ENCODE measurements at places on chromosomes 1 and 21.

- DNase-seq: no peak
These were observed 40.2 kb downstream of the RGS2 start for GRCh38 chr1:192849011-192849410.

- no peak for DNase-seq
These were observed 14.6 kb downstream of the FAM151A start for GRCh38 chr1:54608566-54609230.

DNA sequence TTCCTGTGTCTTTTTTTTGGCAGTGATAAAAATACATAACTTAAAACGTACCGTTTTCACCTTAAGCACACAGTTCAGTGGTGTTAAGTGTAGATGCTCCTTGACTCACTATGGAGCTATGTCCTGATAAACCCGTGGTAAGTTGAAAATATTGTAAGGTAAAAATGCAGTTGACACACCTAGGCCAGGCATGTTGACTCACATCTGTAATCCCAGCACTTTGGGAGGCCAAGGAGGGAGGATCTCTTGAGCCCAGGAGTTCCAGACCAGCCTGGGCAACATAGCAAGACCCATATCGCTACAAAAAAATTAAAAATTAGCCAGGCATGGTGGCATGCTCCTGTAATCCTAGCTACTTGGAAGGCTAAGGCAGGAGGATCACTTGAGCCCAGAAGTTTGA lies 73.6 kb upstream of the COG2 start:
- no peak for DNase-seq

DNA sequence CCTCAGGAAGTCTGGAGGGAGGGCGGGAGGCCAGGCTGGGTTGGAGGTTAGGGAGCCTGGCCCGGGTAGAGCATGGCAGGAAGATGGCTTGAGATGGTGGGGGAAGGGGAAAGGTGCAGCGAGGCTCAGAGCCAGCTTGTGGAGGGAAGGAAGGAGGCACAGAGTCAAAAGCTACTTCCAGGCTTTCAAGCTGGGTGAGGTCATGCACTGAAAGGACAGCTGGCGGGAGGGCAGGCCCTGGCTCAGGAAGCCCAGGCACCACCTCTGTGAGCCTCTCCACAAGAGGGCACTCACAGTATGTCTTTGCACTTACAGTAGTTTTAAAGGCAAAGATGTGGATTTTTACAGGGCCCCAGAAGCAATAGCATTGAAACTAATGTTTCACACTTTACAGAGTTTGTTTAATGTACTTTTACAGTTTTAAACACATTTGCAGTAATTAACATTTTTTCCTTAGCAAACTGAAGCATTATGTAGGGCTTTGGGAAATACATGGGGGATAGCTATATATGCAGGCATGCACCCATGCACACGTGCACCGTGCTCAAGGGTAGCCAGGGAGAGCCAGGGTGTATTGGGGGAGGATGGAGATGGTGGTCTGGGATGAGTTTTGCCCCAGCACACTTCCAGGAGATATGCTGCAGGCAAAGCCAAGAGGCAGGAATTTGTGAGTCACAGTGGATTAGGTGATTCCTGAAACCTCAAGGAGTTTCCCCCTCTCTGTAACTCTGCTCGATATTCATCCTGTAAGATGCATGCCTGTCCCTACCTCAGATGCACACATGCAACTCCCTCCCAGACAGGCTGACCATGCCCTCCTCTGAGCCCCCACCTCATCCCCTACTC lies 6.1 kb upstream of the ADAM15 start:
- DNase-seq: peak; percentile 88

DNA sequence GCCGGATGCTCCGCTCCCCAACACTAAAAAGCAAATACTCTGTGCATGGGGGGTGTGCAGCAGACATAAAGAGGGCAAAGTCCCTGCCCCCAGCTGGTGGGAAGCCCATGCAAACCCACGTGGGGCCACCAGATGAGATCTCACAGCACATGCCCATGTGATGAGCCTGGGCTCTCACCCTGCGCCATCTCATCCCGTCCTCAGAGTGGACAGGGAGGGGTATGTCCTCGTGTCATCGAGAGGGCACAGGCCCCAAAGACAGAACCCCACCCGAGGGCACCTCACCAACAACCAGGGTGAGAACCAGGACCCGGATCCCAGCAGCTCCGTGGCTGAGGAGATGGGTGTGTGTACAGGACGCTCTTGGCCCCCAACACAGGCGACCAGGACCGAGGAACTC lies 25.1 kb upstream of the ARHGEF16 start:
- DNase-seq: no peak

DNA sequence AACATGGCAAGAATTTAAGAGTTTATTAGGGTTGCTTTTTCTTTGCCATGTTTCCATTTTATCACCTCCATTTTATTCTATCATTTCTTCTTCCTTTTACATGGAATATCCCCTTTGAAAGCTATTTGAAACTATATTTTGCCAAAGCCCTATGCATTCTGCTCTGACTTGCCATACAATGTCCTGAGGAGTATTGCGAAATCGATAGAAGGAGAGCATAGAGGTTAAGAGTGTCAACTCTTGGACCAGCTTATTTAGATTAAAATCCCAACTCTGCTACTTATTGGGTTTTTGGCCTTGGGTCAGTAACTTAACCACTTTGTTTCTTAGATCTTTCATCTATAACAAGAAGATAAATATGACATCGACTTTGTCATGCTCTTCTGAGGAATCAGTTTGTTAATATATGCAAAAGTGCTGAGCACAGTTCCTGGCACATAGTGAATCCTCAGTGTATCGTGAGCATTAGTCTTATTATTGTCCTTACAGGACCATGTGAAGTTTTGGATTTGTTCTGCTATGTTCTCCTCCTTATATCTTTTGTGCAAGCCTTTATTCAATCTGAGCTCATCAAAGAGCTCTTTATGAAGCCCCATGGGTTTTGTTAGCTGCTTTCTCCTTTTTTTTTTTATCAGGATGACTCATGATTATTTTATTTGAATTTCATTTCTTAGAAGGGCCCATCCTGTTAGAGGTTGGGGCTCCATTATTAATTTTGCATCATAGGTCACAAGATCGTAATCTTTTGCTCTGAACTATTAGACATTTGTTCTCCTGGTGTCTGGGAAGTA lies 17.6 kb downstream of the ACKR1 start:
- DNase-seq: no peak

DNA sequence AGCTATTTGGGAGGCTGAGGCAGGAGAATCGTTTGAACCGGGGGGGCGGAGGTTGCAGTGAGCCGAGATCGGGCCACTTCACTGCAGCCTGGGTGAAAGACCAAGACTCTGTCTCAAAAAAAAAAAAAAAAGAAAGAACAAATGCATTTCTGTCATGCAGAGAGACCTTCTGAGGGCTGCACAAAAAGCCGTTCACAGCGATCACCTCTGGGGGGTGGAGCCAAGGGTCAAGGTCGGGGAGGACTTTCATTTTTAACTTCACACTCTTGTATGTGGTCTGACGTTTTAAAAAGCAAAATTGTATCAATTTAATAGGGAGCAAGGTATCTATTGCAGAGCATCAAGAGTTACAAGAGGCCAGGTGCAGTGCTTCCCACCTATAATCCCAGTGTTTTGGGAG lies 26.6 kb upstream of the CLDN14 start:
- DNase-seq: no peak

DNA sequence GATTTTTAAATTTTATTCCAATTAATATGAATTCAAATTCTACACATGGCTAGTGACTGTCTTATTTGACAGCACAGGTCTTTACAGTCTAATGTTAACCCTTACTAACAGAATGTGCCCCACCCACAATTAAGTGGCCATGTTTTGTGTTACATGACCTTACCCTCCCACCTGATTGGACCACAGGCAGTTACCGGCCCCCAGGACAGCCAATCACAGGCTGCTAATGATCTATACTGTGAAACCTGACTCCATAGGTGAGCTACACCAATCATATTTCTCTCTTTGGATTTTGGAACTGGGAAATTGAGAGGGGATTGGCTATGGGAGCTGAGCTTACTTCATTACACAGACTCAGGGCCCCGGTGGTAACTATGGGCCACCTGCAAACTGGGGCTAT lies 27.5 kb downstream of the ZP4 start:
- no peak for DNase-seq

DNA sequence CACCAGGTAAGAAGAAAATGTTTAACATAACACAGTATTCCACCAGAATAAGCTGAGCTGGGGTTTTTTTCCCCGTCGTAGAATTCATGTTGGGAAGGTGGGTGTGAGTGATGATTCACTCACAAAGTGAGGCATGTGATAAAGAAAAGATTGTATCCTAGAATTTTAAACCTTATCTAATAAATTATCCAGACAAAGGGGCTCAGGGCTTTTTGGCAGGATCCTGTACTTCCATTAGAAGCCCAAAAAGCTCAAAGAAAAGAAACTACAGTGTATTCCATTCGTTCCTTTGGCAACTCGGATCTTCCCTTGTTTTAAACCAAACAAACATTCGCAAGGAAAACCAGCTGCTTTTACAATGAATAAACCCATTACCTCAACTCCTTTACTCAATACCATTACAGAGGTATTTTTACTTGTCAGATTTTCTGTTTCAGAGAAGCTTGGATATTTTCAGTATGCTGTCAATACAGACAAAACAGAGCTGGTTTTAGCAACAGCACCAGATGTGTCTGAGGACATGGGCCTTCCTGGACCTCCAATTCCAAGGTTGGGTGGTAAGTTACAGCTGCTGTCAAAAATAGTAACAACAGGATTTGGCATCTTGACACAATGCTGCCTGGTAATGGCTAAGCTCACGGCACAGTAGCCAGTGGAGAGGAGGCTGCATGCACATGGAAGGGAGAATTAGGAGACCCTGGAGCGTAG lies 159.9 kb upstream of the RUNX1 start:
- DNase-seq: no peak

DNA sequence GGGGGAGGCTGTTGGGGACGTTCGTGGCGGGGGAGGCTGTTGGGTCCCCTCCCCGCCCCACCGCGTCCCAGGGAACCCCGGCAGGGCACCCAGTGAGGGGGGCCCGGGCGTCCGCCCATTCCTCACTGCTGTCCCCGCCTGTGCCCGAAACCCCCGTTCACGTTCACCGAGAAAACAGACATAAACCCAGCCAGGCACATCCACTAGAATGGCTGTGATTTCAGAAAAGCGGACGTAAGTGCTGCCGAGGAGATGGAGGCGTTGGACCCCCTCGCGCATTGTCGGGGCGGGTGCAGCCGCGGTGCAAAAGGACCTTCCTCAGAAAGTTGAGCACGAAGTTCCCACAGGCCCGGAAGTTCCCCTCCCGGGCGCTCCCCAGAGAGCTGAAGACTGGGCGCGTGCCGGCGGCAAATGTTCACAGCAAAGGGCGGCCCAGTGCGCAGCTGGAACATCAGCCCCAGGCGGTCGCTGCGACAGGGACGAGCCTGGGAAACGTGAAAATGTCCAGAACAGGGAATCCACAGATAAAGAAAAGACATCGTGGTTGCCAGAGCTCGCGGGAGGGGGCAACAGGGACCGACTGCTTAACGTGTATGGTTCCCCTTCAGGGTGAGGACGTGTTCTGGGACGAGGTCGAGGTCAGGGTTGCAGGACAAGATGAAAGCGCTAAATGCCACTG lies 18.5 kb upstream of the SAMD11 start:
- peak; percentile 17 for DNase-seq

GRCh38 chr1:163258181-163258580 lies 55.5 kb upstream of the RGS5 start:
- no peak for DNase-seq

GRCh38 chr21:38921511-38922251 lies 116.0 kb downstream of the ETS2 start:
- peak; percentile 67 for DNase-seq

DNA sequence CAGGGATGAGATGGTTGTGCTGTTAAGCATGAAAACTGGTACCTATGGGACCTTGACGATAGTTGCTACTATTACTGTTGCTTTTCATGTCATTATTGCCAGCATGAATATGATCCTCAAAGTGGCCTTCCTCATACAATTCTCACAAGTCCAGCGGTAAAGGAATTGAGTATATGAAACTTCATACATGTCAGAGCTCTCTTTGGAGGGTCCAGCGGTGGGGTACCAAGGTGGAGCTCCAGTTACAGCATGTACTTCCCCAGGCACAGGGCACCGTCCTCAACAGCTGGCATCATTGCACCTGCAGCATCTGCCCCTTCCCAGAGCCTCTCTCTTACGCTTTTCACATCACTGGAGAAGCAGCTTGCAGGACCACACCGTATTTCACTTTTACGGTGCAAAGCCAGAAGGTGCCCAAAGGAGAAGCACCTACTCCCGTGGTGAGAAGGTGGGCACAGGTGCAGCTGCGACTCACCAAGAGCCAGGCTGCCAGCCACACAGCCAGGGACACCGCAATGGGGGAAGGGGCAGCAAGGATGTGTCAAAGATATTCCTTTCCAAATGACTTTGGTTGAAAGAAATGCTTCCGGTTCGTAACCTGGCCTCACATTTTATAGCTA lies 166.4 kb upstream of the IRF2BP2 start:
- no peak for DNase-seq

DNA sequence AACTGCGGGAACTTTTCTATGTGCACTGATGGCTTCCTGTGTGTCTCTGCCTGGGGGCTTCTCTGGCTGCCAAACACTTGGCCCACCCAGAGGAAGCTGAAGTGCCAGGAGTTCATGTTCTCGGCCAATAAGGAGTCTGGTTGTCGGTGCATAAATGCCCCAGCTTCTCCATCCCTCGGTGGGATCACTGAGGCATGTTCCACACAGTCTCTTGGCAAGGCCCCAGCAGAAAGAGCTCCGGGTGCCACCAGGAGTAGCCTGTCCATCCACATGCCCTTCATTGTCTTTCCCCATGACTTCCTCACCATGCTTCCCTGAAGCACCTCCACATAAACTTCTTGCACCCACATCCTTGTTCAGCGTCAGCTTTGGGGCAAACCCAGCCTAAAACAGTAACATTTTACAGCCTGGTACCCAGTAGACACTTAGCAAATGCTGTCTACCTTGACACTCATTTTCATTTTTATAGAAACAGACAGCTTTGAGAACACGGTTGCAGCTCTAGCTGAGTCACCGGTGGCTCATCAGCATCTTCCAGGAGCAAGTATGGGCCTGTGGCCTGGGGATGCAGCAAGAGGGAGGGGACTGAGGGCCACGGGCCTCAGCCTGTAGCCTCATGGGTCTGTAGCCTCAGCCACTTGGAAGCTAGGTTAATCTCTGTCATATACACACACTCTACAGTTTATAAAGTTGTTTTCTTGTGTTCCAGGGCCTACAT lies 14.8 kb upstream of the CDCP2 start:
- DNase-seq: no peak

- DNase-seq: no peak
These were observed 606.1 kb upstream of the USP24 start for GRCh38 chr1:55821234-55821633.

- DNase-seq: no peak
These were observed 240.2 kb downstream of the ATG4C start for GRCh38 chr1:63024132-63024531.

Measured in small intestine (tissue), 16 donors.